Panc1 (cell line): ENCODE measurements at places on chromosomes 5 and 9.
A peak's percentile ranks its signal among the peaks of the same experiment; 100 is the strongest.

DNA sequence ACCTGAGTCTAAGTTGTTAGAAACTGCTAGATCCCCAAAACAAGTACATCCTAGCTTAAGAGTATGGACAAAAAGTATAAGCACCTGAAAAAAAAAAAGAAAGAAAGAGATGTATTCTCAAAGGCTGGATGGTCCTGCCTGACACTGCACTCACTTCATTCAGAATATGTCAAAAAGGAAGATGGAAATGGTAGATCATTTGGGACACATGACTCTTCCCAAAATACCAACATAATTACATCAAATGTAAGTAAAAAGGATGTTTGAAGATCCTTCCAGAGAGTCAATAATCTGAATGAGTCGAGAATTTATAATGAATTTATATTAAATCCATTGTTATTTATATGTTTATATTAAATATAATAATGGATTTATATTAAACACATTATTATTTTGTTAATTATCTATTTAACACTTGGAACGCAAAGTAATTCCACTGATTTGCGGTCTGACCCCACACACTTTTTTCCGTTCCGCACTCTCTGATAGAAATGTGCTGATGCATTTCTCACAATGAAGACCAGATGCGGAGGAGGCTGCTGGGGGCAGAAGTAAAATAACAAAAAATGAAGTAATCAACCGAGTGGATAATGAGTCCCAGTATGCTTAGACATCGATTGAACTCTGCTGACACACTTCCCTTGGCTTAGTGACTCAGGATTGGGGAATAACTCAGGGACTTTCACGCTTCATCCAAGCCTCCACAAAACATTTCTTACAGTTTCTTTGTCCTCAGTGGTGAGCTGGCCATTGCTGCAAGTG is 201.2 kb downstream of the ADAMTS12 start:
- no peaks in the 10 kb centered on the region for H3K36me3 ChIP-seq
- no peak for DNase-seq
- H3K27ac ChIP-seq, result no peak overlapping the region
- no peak overlapping the region for H3K4me3 ChIP-seq
- no peaks in the 10 kb centered on the region for H3K4me1 ChIP-seq

DNA sequence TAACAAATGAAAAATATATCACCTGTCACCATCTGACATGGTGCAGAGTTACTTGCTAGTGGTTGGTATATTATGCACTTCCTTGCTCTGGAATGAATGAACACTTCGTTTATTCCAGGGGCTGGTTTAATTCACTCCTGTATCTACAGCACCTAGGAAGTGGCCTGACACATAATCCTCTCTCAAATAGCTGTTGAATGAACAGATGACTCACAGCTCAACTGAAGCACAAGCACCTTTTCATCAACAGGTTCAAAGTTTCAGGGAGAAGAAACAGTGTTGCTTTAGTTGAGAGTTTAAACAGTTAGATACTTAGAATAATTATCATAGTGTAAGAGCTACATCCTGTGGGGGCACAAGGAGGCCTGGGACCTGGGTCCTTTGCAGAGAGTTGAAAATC is 135.0 kb upstream of the DAP start:
- no peak for DNase-seq
- no peak overlapping the region for H3K27ac ChIP-seq
- H3K27me3 ChIP-seq, result 0 out of 2 replicates have a peak, but pooled peaks cover 3% of the 10 kb centered on the region
- H3K4me1 ChIP-seq, result no peaks in the 10 kb centered on the region

GRCh38 chr5:129379406-129379805 is 80.7 kb upstream of the ADAMTS19 start:
- no peaks in the 10 kb centered on the region for H3K4me1 ChIP-seq
- no peak overlapping the region for H3K4me3 ChIP-seq
- DNase-seq, result no peak
- H3K27me3 ChIP-seq, result no peaks in the 10 kb centered on the region
- no peaks in the 10 kb centered on the region for H3K36me3 ChIP-seq

- H3K27me3 ChIP-seq, result no peaks in the 10 kb centered on the region
- H3K36me3 ChIP-seq, result peaks cover 8% of the 10 kb centered on the region; the same call in 1 of the 2 replicates
- no peak overlapping the region for H3K27ac ChIP-seq
- no peaks in the 10 kb centered on the region for H3K4me1 ChIP-seq
- H3K4me3 ChIP-seq, result no peak overlapping the region
Measured at GRCh38 chr5:173602423-173602822, 14.0 kb downstream of the BOD1 start.

- H3K4me1 ChIP-seq, result no peaks in the 10 kb centered on the region
- H3K27me3 ChIP-seq, result no peaks in the 10 kb centered on the region
- H3K4me3 ChIP-seq, result no peak overlapping the region
Measured at GRCh38 chr9:83027153-83027891, 35.6 kb downstream of the RASEF start.

GRCh38 chr9:86096386-86096785 is 3.0 kb downstream of the GOLM1 start:
- 0 out of 2 replicates have a peak overlapping the region, but pooled peaks have one; percentile 23 for H3K27ac ChIP-seq
- no peak for DNase-seq
- peaks cover 28% of the 10 kb centered on the region for H3K4me1 ChIP-seq
- 0 out of 2 replicates have a peak overlapping the region, but pooled peaks have one; percentile 4 for H3K4me3 ChIP-seq
- H3K36me3 ChIP-seq, result peaks cover 2% of the 10 kb centered on the region; the same call in 1 of the 2 replicates
- no peaks in the 10 kb centered on the region for H3K27me3 ChIP-seq

GRCh38 chr5:24353016-24353415 is 291.8 kb downstream of the CDH10 start:
- H3K4me1 ChIP-seq, result no peaks in the 10 kb centered on the region
- DNase-seq, result no peak
- no peak overlapping the region for H3K27ac ChIP-seq
- no peaks in the 10 kb centered on the region for H3K27me3 ChIP-seq

DNA sequence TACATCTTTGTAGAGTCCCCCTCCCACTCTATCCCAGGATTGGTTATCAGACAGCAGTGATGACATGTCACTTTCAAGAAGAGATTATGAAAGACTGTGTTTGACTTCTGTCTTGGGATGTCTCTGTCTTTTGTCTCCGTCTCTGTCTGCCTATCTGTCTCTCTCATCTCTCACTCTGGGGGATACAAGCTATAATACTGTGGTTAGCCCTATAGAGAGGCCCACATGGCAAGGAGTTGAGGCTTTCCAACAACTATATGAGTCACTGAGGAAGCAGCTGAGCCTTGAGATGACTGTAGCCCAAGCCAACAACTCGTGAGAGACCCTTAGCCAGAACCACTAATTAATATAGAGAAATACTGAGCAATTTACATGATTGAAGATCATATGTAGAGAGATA is 284.8 kb downstream of the PDE4D start:
- no peak overlapping the region for H3K4me3 ChIP-seq
- DNase-seq, result no peak
- H3K4me1 ChIP-seq, result no peaks in the 10 kb centered on the region

GRCh38 chr9:86471171-86471815 is 117.1 kb upstream of the TUT7 start:
- no peak overlapping the region for H3K27ac ChIP-seq
- H3K4me3 ChIP-seq, result no peak overlapping the region
- H3K27me3 ChIP-seq, result no peaks in the 10 kb centered on the region

- no peaks in the 10 kb centered on the region for H3K27me3 ChIP-seq
- H3K4me1 ChIP-seq, result no peaks in the 10 kb centered on the region
- H3K27ac ChIP-seq, result no peak overlapping the region
- H3K36me3 ChIP-seq, result no peaks in the 10 kb centered on the region
Measured at GRCh38 chr9:69961843-69962242, 81.8 kb upstream of the MAMDC2 start.

GRCh38 chr5:150155258-150156026 is at the start of gene PDGFRB:
PDGFRB (minus strand) TSS chr5:150155845; CDS start chr5:150137047, 18,798 bp downstream.
- H3K36me3 ChIP-seq, result no peaks in the 10 kb centered on the region
- H3K27me3 ChIP-seq, result no peaks in the 10 kb centered on the region
- H3K4me1 ChIP-seq, result peaks cover 8% of the 10 kb centered on the region
- peak within 1 kb of the TSS; percentile 37 for H3K4me3 ChIP-seq
- no peak for DNase-seq
- no peak within 1 kb of the TSS for H3K27ac ChIP-seq

- DNase-seq, result no peak
- H3K4me3 ChIP-seq, result no peak overlapping the region
- H3K27ac ChIP-seq, result no peak overlapping the region
- H3K4me1 ChIP-seq, result no peaks in the 10 kb centered on the region
- peaks cover 22% of the 10 kb centered on the region for H3K36me3 ChIP-seq
- H3K27me3 ChIP-seq, result no peaks in the 10 kb centered on the region
Measured at GRCh38 chr5:141992349-141992963, 20.4 kb downstream of the GNPDA1 start.

DNA sequence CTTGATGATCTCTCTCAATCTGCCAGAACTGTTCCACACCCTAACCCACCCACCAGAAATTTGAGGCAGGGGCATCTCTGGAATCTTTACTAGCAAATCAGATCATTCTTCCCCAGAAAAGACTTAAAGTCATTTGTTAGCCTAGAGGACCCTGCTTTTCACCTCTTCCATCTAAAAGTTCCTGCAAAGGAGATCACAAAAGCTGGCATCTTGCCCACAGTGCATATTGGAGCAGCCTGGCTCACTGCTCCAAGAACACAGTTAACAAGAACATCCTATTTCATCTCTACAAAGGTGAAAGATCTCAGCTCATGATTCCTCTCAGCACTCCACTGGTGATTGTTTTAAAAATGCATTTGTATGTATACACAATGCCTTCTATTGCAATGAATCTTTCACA is 36.3 kb downstream of the GABRP start:
- no peaks in the 10 kb centered on the region for H3K36me3 ChIP-seq
- no peak overlapping the region for H3K4me3 ChIP-seq
- no peaks in the 10 kb centered on the region for H3K4me1 ChIP-seq

DNA sequence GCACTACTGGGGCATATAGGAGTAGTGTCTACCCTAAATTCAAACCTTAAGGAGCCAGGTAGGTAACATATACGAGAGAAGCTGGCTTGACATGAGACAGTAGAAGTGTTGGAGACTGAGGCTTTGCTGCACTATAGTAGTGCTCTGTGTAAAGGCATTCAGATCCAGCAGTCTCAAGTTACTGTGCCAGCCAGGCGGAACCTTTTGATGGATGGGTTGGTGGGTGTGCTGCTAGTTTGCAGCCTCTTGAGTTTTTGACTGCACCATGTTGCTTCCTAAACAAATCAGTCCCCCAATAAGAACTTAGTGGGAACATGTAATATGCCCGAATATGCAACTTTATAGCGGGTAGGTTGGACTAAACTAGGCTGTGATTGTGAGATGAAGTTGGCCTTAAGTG is 1.5 kb downstream of the CLTA start:
- peaks cover 11% of the 10 kb centered on the region for H3K36me3 ChIP-seq
- H3K27me3 ChIP-seq, result no peaks in the 10 kb centered on the region
- H3K4me1 ChIP-seq, result peaks cover 30% of the 10 kb centered on the region
- peak overlapping the region; percentile 97 for H3K4me3 ChIP-seq
